CD4-positive, CD25-positive, alpha-beta regulatory T cell (primary cell): ENCODE measurements at places on chromosomes 5 and 9.

DNA sequence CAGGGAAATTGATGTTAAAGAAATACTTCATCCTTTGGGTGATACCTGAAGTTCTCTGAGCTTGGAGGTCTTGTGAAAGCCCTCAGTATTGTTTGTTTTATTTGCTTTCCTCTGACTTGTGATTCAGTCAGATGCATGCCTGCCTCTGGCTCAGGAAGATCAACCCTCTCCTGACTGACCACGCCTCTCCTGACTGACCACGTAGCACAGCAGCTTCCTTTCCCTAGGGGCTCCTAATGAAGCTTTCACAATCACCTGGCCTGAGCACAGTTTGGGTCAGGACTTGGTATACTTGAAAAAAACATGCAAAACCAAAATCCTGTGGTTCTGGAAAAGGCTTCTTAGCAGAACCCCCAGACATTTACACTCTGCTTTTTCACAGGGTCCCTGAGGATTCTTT lies 3.8 kb downstream of the TGFBI start:
- DNase-seq = no peak

GRCh38 chr9:2967766-2968165 lies 123.9 kb upstream of the PUM3 start:
- DNase-seq = no peak

DNA sequence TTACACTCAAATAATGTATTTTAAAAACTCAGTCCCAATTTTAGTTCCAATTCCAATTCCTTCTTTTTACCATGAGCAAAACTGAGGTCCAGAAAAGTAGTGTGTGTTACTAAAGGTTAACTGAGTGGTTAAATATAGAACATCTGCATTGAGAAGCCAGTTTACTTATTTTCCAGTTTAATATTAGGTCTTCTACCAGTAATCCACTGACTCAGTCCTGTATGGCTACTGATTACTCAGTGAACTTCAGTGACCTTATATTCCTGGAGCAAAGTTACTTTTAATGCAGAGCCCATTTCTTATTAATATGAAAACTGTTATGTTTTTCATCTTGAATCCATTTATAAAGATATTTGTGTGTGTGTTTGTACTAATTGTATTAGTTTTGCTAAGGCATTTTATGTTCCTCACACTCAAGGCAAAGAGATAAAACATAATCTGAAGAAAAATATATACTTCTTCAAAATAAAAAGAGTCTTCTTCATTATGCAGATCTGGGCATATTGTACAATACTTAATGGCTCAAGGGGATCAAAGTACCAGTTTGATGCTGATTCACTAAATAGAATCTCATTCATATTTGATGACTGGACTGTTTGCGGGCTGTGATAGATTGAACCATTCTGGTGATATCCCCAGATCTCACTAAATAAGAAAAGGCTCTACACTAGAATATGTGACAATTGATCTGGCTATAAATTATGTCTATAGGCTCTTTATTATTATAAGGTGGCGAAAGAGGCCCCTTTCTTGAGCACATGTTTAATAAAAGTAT lies 60.8 kb downstream of the DMXL1 start:
- DNase-seq = no peak

GRCh38 chr9:114256827-114257328 lies 66.0 kb upstream of the ORM1 start:
- DNase-seq = no peak

GRCh38 chr9:133519693-133520092 lies 5.1 kb downstream of the MYMK start:
- DNase-seq = no peak

DNA sequence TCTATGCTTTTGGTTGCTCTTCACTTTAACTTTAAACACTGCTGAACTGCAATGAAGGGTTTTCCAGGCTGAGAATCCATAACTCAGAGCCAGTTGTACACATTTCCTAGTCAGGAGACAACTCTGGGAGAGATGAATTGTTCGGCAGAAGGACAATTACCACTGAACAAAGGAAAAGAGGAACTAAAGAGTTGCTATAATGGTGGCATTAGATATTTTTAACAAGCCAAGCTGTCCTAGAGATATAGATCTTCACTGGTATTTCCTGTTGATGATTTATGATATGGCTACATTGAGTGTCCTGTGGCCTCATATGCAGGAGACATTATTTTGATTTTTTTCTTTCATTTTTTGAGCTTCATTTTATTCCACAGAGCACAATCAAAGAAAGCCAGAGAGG lies 219.1 kb upstream of the PCSK5 start:
- DNase-seq = no peak

GRCh38 chr9:106655966-106656365 lies 207.0 kb upstream of the ZNF462 start:
- no peak for DNase-seq

- no peak for DNase-seq
Observed at GRCh38 chr9:95043826-95044225, 273.7 kb downstream of the FANCC start.

- no peak for DNase-seq
Observed at GRCh38 chr5:41940641-41941040, 15.6 kb downstream of the FBXO4 start.

DNA sequence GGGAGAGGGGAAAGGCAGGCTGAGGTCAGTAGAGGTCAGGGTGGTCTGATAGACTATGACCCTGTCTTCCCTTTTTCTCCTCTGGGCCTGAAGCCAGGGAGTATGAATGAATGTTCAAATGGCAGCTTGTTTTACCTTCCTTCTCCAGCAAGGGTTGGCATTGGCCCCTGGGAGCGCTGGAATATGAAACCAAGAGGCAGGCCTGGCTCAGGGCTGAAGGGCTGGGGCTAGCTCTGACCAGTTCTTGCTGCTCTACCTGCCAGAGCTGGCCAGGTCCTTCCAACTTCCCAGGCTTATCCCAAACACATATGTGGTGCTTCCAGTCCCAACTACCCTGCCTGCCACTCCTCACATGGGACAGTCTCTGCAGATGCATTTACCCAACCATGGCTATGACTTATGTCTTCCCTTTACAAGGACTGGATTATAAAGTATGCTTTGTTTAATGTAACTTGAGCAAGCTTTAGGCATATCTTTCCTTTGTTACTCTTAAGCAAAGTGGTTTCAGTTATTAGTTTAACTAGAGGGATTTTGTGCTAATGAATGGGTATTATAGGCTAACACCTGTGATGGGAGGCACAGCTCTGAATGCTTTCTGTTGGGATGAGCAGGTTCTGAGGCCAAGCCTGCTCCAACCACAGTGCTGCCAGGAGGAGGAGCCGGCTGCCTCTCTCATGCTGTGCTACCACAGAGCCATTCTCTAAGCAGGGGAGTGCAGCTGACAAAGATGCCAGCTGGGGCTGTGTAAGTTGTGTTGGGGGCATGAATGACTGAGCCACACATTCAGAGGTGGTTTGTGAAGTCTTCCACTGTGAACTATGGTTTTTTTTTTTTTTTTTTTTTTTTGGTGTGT lies 6.1 kb downstream of the CCNI2 start:
- DNase-seq = no peak

- no peak for DNase-seq
Observed at GRCh38 chr5:178349625-178350353, 117.2 kb upstream of the PHYKPL start.

DNA sequence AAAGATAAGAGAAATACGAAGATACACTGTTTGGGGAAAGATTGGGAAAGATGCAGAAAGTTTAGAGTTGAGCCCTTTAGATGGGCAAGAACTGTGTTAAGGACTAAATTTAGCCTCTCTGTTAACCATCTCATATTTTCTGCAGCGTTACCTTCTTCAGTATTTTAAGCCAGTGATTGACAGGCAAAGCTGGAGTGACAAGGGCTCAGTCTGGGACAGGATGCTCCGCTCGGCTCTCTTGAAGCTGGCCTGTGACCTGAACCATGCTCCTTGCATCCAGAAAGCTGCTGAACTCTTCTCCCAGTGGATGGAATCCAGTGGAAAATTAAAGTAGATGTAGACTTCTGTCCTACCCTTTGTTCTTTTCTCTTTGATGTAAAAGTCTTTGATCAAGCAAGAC lies 26.4 kb upstream of the LNPEP start:
- DNase-seq = no peak

DNA sequence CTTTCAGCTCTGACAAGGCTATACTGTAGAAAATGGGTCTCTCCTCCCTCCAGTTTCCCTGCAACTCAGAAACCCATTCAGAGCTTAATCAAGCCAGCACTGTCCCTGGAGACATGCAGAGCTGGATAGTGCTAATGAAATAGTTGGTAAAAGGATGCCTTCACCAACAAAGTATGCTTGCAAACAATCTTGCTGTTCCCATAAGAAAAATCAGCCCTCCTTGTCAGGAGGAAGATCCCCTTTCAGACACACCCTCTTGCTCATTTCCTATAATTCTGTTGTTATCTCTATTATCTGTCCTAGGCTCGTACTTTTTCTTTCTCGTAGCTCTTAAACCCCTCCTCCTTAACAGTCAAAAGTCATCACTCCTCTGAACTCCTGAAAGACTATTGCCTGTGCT lies 9.9 kb upstream of the OSMR start:
- DNase-seq = no peak

DNA sequence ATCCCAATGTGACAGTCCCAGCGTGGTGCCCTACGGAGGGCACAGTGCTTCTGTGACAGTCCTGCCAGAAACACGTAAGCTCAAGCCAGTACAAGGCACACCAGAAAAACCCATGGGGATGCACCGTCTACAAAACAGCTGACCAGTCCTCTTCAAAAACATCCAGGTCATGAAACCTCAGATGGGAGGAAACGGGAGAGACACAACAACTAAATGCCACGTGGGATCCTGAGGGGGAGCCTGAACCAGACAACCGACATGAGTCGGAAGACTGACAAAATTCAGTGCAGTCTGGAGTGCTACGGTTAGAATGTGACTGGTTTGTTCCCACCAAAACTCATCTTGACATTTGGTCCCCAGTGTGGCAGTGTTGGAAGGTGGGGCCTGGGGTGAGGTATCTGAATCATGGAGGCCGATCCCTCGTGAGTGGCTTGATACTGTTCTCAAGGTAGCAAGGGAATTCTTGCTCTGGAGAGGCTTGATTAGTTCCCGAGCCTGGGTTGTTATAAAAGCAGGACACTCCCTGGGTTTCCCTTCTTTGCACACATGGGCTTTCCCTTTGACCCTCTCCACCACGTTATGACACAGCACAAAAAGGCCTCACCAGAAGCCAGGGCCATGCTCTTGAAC lies 55.4 kb downstream of the ADAMTS2 start:
- DNase-seq = no peak

DNA sequence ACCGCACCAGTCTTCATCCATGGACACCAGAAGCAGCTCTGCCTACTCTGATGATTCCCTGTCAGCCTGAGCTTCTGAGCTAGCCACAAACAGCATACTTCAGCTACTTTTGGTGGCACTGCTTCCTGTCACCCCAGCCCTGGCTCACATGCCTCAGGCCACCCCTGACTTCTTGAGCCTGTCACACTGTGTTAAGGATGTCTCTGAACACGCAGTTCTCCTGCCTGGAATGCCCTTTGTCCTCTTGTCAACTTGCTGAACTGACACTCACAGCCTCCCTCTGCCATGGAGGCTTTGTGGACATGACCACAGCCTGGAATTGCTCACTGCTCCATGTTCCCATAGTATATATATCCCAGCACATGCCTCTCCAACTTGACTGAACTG lies 7.2 kb downstream of the MACROH2A1 start:
- DNase-seq = no peak

DNA sequence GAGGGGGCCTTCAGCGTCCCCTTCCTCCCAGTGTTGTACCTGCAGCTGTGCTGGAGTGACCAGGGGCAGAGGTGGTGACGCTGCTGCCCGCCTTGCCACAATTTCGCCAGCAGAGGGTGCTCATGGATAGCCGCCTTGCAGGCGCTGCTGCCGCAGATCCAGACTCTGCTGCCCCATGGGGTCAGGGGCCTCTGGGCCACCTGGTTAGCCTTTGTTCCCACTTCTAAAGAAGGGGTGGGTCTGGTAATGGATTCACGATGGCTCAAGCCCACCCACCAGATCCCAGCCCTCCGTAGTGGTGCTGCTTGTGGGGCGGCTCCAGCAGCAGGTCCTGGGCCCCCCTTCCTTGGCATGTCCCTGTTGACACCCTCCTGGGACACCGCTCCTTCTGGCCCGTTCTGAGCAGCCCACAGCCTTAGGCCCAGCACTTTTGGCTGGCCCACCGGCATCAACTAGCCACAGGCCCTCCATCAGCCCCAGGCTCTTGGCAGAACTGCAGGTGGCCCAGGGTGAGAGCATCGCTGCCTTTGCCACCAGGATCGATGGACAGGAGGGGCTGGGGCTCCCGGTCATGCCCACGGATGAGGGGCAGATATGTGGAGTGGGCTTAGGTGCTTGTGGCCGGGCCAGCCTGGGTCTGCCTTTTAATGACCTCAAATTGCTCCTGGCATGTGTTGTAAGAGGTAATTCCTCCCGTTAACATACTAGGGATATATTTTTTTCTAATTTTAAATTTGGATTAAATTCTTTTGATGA lies 57.2 kb downstream of the COL5A1 start:
- peak; percentile 40 for DNase-seq

GRCh38 chr5:172044631-172045314 lies 38.3 kb upstream of the FBXW11 start:
- DNase-seq = no peak

DNA sequence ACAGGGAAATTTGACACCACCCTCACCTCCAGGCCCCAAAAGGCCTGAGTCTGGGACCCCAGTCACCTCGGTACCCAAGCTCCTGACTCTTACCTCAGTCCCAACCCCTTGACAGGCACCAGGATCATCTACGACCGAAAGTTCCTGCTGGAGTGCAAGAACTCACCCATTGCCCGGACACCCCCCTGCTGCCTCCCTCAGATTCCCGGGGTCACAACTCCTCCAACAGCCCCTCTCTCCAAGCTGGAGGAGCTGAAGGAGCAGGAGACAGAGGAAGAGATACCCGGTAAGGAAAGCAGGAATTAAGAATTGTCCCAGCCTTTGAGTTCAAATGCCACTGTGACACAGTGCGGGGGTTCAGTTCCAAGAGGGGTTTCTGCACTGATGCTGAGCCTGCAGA lies 1.3 kb downstream of the EIF4EBP3 start:
- no peak for DNase-seq

GRCh38 chr9:11319538-11319937 lies 706.7 kb upstream of the PTPRD start:
- DNase-seq = no peak

DNA sequence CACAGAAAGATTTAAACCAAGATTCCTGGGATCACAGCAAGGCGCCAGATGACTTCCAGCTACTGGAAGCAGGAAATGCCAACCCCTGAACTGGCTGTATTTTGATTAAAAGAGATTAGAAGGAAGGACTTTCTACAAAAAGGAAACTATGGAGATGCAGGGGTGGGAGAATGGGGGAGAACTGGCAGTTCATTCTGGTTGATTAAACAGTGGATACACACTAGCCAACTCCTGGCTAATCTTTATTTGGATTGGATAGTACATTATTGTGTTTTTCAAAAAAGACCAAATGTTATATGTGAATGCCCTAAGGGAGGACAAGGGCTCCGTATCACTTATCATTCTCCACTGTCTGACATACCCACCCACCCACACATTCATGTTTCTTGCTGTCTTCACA lies 93.2 kb downstream of the CDO1 start:
- DNase-seq = no peak

DNA sequence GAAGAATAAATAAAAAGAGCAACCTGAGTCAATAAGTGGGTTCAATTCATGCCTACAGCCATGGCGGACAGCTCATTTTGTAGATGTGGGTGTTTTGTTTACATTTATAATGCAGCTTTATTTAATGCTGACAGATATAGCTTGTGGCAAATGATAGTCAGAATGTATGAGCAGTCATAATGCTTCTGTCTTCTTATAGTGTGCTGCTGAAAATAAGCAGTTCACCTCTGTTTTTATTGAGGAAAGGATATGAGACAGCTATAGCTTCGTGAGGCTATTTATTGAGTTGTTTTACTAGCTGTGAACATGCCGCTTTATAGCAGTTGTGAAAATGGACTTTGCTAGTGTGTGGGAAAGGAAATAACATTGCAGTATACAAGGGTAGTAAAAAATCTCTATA lies 147.4 kb downstream of the PBX3 start:
- DNase-seq = no peak

GRCh38 chr9:87786423-87786822 lies 60.5 kb downstream of the CTSL start:
- no peak for DNase-seq
